ENCODE measurements at places on chromosomes 6 and 20.
A peak's percentile ranks its signal among the peaks of the same experiment; 100 is the strongest.

GRCh38 chr6:12235341-12235740 lies 54.8 kb upstream of the EDN1 start:
- DNase-seq: no peak

GRCh38 chr6:46024124-46024769 lies 8.6 kb upstream of the CLIC5 start:
- DNase-seq: no peak

GRCh38 chr6:160249671-160250070 lies 8.9 kb downstream of the SLC22A2 start:
- no peak for DNase-seq

DNA sequence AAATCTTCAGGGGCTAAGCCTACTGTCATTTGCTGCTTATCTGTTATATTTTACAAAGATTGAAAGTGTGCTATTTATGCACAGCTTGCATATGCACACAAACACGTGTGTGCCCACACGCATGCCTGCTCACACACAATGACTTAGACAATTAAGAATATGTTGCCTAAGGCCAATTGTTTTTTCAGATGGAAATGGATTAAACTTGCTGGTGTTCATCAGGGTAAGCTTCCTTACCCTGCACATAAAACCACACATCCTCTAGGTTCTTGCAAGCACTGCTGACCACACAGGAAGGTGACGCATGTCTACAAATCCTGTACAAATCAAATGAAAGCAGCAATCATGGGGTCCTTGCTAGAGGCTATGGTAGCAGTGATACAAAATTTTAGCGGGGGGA lies 58.4 kb downstream of the GJA10 start:
- DNase-seq: no peak

GRCh38 chr6:125764121-125764671 lies 14.8 kb downstream of the HEY2 start:
- DNase-seq: no peak

- peak; percentile 99 for DNase-seq
Observed at GRCh38 chr6:32838114-32838958, at the start of gene TAP2. TSS of gene TAP2 (minus strand) at chr6:32838739. CDS start at chr6:32838233, 506 bp downstream.

GRCh38 chr6:4210629-4211419 lies 75.4 kb upstream of the ECI2 start:
- peak; percentile 67 for DNase-seq

GRCh38 chr6:25038999-25039398 lies 103.2 kb upstream of the RIPOR2 start:
- DNase-seq: no peak

GRCh38 chr20:37821696-37822095 lies 81.2 kb upstream of the VSTM2L start:
- no peak for DNase-seq

- DNase-seq: no peak
Observed at GRCh38 chr6:36954262-36954931, at the start of gene PI16. TSS of gene PI16 (plus strand) at chr6:36954738. CDS start at chr6:36954761, 23 bp downstream.

DNA sequence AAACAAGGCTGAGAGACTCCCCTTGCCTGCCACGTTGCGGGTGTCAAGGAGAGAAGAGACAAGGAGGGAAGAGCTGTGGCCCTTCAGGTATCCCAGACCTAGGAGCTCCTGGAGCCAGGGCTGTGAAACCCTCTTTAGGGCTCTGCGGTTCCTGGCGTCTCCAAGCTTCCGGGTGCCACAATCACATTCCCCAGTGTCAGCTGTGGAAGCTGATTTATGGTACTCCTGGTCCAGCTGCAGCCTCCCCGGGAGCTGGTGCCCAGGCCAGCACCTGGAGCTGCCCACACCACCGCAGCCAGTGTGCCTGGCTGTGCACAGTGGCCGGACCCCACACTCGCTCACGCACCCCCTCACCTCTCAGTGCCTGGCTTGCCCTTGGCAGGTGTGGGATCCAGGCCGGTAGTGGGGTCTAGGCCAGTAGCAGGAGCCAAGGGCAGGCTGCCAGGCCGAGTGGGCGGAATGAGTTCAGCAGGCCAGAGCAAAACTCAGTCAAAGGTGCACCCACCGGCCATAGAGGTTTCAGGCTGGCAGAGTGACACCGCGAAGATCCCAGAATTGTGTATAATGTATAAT lies 58.9 kb upstream of the L3MBTL3 start:
- peak; percentile 28 for DNase-seq

DNA sequence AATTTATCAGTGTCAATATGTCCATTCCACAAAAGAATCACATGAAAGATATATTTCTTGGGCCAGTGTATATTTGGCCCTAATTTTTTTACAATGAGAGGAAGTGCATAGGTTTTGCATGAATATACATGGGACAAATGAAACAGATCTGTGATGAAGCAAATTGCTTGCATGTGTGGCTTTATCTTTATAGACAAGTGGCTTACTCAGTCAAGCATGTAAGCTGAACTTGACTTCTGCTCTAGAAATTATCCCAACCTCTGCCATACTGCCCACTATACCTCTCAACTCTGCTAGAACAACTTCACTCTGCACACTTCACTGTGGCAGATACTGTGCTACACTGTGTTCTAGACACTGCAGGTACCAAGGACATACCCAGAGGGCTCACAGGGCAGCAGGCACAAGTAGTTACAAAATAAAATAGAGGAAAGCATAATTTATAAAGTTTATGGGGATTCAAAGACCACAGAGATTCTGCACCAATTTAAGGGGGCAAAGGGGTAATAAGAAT lies 349.2 kb upstream of the HSF2 start:
- DNase-seq: no peak

DNA sequence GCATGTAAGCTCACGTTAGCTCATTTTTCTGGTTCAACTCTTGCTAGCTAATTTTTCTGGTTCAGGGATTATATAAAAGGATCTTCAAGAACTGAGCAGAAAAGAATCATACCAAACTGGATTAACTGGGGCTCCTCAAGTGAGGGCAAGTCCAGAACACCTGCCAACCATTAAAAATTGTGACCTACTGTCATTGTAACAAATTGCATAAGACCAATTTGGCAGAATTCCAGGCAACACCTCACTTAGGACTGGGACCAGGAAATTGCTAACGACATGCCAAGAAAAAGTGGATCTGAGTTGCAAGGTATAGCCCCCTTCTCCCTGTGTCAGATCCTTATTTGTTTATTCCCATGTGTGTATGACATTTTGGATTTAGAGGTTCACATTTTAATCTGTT lies 216.6 kb downstream of the HIVEP2 start:
- DNase-seq: no peak

- no peak for DNase-seq
Observed at GRCh38 chr6:170270984-170271593, 19.8 kb downstream of the DLL1 start.

DNA sequence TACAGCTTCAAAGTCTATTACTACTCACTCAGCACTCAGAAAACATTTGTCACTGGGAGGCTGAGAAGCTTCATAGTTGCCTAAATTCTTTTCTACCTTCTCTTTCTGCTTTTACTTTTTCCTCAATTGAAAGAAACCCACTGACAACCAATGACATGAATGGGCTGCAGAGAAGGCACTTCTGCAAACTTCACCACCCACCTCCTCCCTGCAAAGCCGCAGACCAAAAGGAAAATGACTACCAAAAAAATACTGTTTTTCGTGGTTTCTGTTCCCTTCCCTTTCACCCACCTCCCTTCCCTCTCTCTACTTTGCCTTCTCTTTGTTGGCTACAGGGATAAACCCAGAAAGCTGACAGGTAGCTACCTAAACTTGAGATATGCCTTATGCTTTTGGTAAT lies 3.2 kb downstream of the GNAS-AS1 start:
- DNase-seq: no peak

GRCh38 chr6:40307712-40308111 lies 279.5 kb downstream of the LRFN2 start:
- no peak for DNase-seq

DNA sequence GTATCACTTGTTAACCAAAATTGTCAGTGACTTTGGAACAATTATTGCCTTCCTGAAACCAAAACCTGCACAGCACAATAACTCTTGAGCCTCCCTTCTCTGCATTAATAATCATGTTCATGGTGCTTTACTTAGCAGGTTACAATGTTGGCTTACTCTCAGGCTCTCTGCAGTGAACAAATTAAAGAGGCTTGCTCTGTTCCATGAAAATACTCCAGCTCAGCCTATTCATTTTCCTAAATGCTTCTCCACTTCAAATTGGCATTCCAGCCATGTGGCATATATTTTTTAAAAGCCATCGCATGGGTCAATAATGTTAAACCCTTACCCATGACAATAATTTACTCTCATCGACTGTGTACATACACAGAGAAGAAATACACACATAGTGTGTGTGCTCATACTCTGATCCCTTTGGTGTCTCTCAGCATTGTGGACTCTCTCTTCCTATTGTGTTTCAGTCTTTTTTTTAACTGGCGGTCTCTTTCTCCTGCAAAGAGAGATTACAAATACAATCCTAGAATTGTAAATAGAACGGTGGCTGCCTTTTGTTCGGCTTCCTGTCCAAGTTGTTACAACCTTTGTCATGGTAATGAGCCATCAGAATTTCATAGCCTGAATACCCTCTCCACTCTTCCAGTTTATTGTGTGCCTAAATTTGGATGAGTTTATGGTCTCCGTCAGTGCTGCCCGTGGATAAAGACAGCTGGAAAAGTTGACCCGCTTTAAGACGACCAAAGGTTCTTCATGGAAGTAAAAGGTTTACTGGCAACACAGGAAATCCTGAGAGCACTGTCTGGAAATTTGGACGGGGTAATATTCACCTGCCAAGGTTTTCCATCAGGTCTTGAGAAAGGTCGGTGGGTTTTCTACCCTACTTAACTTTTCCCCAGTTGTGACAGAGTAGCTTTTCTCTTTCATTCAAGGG lies 263.6 kb downstream of the CD83 start:
- DNase-seq: no peak

DNA sequence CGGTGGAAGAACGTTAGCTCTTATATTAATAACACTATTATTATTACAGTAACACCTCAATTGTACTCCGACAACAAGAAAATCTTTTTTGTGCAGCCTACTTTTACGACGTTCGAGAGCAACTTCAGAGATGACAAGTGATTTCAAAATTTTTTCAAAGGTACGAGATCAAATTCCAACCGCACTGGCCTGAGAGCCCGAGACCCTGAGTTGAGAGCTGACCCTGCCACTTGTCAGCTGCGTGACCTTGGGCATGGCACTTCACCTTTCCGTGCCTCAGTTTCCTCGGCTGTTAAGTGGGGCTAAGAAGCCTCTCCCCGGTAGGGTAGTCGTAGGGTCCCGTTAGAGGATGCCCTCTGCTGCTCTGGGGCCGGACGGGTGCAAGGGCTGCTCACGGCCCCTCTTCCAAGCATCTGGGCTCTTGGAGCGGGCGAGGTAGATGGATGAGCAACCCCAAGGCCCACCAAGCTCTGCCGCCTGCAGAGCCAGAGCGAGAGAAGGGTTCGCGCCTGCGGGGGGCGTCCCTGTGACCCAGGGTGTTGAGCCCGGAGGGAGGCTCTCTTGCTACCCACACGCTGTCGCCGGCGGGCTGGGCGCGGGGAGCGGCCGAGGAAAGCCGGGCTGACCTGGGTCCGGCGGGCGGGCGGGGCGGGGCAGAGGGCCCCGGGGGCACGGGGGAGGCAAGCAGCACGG lies 510 bp downstream of the NDRG3 start:
- DNase-seq: no peak

GRCh38 chr6:156767603-156768467 lies 9.3 kb upstream of the ARID1B start:
- DNase-seq: no peak

DNA sequence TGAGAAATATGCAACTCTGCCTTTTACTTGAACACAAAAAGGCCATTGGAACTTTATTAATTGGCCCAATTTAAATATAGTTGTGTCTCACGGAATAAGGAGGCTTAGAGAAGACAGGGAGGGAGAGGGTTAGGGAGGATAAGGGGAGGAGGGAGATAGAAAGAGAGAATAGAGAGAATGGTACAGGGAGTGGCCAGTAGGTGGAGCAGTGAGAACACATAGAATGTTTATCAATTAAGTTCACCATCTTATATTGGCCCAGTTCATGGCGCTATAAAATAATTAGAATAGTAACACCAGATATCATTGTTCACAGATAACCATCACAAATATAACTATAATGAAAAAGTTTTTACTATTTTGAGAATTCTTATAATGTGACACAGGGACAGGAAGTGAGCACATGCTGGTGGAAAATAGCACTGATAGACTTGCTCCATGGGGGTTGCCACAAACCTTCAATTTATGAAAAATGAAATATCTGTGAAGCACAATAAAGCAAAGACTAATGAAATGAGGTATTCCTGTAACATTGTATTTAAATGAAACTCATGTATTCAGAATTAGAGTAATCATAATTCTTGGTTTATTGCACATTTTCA lies 374.1 kb upstream of the MANEA start:
- peak; percentile 52 for DNase-seq

- no peak for DNase-seq
Observed at GRCh38 chr6:30889921-30890645, 5.8 kb downstream of the DDR1 start.

DNA sequence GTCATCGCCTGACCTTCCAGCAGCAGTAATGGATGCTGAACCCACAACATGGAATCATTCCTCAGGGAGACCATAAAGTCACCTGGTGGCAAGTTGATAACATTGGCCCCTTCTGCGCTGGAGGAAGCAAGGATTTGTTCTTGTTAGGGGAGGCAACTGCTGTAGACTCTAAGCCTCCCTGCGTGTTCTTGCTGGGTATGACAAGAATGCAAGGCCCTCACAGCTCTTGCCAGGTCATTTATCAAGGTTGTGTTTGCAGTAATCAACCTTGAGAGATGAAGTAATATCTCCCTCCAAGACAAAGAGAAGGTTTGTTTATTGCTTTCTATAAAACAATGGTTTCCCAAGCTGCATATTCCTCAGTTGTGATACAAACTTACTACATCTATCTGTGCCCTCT lies 80.9 kb downstream of the PERP start:
- no peak for DNase-seq

DNA sequence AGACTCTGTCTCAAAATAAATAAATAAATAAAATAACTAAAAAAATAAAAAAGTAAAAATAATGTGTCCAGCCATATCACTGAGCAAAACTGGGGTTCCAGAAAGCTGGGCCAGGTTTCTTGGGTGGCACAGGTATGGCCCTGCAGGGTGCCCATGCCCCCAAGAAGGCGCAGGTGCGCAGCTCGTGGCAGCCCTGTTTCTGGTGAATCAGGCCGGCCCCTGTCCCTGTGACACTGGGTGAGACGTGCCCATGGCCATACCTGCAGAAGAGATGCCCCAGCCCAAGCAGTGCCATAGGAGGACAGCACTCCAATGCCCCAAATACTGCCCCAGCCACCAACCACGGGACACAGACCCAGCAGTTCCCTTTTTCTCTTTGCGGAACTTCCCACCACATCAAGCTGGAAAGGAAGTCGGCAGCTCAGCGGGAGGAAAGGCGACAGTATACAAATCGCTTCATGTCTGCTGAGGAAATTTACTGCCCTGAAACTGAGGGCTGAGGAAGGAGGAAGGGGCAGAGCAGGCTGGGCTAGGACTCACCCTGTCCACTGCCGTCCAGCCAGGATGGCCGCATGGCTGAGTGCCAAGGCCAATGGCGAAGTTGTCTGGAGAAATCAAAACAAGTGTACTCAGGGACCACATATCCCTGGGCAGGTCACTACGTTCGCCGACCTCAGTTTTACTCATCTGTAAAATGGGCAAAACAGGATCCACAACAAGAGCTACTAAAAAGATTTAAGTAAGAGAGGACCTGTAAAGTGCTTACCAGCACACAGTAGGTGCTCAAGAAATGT lies 55.4 kb downstream of the PREX1 start:
- DNase-seq: no peak
